LNCaP clone FGC (cell line): ENCODE measurements at places on chromosomes 13 and 19.

DNA sequence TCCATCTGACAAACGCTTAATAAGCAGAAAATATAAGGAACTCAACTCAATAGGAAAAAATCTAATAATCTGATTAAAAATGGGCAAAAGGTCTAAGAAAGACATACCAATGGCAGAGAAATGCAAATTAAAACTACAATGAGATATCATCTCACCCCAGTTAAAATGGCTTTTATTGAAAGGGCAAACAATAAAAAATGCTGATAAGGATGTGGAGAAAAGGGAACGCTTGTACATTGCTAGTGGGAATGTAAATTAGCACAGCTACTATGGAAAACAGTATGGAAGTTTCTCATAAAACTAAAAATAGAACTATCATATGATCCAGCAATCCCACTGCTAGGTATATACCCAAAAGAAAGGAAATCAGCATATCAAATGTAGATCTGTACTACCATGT, 508.8 kb upstream of the GPC6 start:
- peak; percentile 55 for DNase-seq

DNA sequence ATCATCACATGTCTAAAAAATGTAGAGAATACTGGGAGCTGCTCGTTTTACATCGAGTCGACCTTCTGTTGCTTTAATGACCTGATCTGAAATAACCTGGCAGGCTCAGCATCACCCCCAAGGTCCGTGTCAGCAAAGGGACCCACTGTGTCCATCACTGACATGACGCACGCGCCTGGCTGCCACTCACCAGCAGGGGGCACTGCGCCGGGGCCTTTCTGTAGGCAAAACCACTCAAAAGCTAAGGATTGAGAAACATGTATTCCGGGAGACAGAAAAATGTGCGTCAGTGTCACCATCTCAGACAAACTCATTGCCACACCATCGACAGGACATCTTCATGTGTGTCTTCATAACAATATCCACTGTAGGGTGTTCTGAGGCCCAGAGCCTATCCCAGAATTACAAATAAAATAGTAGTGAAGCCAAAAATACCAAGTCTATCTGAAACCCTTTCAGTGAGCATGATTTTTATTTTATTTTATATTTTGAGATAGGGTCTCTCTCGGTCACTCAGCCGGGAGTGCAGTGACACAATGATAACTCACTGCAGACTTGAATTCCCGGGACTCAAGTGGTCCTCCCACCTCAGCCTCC, 130.3 kb upstream of the LSM14A start:
- no peak for DNase-seq

DNA sequence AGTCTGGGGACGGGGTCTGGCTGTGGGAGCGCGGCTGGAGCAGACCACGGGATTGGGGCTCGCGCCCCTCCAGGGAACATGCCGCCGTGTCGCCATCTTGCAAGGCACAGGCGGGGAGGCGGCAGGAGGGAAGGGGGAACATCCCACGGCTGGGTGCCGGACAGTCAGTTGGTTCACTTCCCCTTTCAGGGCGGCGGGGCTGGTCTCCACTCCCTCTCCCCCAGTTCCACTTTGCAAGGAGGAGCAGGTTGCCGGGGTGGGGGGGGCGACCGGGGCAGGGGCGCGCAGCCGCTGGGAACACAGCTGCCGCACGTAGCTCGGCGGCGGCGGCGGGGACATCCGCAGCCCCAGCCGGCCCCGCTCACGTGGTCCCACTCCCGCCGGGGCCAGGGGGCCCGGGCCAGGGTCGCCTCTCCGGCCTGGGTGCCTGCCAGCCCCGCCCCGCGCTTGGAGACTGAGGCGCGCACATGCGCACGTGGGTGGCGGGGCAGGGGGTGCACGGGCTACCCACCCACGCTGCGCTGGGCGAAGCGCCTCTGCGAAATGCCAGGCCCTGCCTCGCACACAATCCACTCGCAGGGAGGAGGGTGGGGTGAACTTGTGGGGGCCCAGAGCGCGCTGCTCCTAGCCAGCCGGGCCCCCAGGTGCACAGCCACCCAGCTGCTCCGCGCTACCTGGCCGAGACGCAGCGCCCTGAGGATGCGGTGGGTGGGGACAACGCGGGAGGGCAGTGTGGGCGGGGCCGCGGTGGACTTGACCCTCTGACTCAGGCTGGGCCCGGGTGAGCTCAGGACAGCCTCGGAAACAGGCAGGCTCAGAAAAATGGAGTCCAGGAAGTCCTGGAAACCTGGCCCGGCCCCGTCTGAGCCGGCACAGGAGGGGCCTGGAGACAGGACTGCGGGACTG, 6.4 kb downstream of the KLF16 start:
- DNase-seq = peak; percentile 63

GRCh38 chr19:2053601-2054389, 2.8 kb upstream of the MKNK2 start:
- DNase-seq = no peak

DNA sequence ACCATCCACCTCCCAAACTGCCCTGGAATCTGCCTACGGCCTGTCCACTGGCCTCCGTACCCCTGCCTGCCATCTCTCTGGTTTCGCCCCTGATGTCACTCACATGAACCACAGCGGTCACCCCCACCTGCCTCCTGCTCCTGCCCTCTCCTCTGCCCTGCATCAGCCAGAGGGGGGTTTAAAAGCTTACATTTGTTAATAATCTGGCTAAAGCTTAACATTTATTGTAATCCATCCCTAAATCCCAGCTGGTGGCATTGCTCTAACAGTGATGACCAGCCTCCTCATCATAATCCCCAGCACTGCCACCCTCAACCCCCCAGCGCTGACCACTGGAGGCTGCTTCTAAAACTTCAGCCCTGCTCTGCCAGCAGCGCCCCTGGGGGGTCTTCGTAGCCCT, 38.9 kb downstream of the DNM2 start:
- DNase-seq = no peak
